ENCODE measurements at places on chromosomes 1 and 21.

GRCh38 chr1:19344372-19344810 is 32.3 kb downstream of the SLC66A1 start:
- no peak for DNase-seq

DNA sequence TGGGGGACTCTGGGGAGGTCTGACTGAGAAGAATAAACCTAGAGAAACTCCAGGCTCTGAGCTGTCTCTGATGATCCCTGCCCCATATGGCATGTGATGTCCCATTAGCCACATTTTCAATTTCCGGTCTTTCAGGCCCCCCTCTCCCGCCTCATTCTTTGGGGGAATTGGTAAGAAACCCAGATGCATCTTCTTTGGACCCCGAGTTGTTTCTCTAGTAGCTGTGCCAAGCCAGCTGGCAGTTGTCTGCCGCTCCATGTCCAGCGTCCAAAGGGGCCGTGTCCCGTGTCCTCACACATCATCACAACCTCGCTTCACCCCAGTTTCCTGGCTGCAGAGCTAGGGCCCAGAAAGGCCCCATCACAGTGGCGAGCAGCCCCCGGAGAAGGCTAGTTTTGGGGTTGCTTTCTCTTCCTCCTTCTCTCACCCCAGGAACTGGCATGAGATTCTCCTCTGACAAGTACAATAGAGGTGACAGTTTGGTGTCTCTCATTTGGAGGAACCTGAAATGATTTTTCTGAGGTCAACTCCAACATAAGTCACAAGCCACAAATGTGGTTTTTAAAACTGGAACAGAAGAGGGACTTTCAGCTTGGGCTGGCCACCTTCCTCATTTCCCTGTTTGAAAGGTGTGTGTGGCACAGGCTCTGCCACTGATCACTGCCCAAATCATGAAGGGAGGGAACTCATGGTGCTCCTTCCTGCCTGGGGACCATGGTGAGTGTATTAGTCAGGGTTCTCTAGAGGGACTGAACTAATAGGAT is 6.4 kb upstream of the GPR157 start:
- DNase-seq, result no peak

DNA sequence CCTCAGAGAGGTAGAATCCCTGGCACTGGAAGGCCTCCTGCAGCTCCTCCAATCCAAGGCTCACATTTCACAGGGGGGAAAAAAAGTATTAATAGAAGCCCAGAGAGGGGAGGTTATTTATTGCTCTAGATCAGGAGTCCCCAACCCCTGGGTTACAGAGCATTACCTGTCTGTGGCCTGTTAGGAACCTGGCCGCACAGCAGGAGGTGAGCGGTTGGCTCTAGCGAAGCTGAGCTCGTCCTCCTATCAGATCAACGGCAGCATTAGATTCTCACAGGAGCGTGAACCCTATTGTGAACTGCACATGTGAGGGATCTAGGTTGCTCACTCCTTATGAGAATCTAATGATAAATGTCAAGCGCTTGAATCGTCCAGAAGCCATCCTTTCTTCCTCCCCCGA is 46.8 kb upstream of the RCC2 start:
- no peak for DNase-seq

DNA sequence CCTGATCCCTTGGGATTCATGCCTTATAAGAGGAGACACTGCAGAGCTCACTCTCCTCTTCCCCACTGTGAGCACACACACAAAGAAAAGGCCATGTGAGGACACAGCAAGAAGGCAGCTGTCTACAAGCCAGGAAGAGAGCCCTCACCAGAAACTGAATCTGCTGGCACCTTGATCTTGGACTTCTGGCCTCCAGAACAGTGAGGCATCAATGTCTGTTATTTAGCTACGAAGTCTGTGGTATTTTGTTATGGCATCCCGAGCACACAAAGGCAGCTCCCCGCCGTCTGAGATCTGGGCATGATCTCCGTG is 47.1 kb upstream of the RPL11 start:
- no peak for DNase-seq

GRCh38 chr1:208709981-208710380 is 465.8 kb upstream of the PLXNA2 start:
- DNase-seq, result no peak

Measured in glomerular endothelial cell (primary cell).